Non-pigmented ciliary epithelial cell (primary cell): ENCODE measurements at places on chromosomes 2 and 18.

DNA sequence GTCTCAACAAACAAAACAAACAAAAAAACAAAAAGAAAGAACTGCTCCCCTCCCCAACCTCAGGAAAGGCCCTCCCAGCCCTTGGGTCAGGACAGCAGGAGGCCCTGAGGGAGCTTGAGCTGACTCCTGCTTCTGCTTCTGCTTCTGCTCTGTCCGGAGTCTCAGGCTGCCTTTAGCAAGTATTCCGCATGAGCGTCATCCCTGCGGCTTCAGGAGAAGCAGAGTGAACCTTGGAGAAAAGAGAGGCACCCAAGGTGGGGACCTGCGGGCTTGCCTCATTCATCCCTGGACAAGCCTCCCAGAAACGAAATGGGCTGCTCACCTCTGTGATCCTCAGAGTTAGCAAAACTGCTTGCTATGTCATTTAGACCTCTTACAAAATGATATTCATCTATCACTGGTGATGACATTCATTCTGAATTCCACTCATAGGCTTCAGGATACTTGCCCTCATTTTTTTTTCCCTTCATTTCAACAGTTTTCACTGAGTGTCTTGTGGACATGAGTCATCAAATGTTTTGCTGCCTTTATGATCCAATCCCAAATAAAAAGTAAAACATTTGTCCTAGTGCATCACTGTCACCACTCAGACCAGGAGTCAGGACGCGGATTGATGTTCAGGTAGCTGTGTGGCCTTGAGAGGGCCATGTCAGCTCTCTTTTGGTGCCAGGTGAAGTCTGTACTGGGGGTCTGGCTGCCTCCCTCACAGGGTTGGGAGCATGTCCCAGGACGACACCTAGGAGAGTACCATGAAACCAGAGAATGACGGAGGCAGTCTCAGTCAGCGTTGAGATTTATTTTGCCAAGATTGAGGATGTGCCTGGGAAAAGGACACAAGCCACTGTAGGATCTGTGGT lies 51.7 kb downstream of the IMPA2 start:
- no peak for DNase-seq

- DNase-seq, result no peak
Measured at GRCh38 chr18:56721491-56721890, 70.3 kb downstream of the WDR7 start.

- no peak for DNase-seq
Measured at GRCh38 chr2:139296672-139297209, 516.6 kb upstream of the NXPH2 start.

DNA sequence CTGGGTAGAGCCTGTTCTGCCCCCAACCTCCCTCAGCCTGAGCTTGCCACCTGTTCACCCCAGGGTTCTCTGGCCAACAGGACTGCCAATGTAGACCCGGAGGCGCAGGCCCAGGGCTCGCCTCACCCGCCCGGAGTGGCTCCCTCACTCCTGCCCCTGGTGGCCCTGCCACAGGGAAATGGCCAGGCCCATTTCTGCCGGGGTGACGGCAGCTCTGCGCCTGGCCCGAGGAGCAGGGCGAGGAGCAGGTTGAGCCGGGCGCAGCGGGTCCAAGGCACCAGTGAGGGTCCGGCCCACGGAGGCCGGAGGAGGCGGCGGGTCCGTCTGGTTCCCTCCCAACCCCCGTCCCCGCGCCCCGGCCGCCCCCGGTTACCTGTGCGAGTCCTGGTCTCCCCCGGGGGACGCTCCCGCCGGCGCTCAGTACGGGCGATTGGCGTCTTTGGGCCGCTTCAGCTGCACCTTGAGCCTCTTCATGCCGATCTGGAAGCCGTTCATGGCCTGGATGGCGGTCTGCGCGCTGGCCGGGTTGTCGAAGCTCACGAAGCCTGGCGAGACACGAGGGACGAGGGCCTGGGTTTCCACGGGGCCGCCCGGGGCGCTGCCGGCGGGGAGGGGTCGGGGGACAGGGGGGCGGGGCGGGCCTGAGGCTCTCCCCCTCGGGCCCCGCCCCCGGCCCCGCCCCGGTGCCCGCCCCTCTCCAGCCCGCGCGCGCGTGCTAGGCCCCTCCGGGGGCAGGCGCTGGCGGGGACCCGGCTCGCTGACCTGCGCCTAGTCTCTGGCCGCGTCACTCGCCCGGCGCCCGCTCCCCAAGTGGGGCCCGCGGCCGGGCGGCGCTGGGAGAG lies 312.0 kb downstream of the CELF4 start:
- DNase-seq, result no peak

DNA sequence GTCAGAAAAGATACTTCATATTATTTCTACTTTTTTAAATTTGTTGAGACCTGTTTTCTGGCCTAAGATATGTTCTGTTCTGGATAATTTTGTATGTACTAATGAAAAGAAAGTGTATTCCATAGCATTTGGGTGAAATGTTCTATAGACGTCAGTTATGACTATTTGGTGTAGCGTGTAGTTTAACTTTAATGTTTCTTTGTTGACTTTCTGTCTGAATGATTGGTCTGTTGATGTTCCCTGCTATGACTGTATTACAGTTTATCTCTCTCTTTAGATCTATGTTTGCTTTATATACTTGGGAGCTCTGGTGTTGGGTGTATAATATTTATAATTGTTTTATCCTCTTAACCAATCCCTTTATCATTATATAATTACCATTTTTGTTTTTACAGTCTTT lies 352.4 kb downstream of the PTPRM start:
- no peak for DNase-seq

GRCh38 chr2:71928734-71929481 lies 218.8 kb downstream of the CYP26B1 start:
- no peak for DNase-seq

GRCh38 chr2:153595939-153596338 lies 117.4 kb upstream of the RPRM start:
- no peak for DNase-seq

GRCh38 chr2:232018181-232018580 lies 56.7 kb downstream of the DIS3L2 start:
- DNase-seq, result no peak

- DNase-seq, result no peak
Measured at GRCh38 chr2:171208657-171209056, 48.0 kb upstream of the TLK1 start.

- DNase-seq, result no peak
Measured at GRCh38 chr2:208360259-208361076, 46.1 kb upstream of the PTH2R start.

- DNase-seq, result no peak
Measured at GRCh38 chr18:78820161-78820834, 159.3 kb upstream of the SALL3 start.

DNA sequence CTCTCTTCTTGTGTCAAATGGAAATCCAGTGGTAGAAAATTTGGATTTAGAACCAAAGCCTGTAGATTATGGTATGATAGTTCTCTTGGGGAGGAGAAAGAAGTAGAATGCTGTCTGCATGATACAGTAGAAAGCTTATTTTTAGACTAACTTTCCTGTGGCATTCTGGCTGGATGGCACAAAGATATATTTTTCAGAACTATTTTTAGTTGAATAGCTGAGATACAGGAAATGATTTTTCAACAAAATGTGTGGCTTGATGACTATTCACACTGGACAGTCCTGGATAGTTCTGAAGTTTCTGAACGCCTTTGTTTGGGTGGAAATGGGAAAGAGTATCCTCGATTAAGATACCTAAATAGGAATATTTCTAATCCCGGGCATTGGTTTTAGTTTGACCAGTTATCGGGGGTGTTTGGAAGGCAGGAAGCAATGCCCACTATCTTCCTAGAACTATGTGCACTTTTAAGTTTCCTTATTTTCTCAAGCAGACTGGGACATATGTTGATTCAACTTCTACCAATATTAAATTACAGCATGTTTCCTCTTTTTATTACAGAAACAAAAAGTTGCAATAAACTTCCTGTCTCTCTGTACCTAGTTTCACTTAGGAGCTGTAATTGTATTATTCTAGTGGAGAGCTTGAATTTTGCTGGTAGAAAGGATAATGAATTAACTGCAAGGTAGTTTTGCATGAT lies 32.1 kb downstream of the GDF7 start:
- no peak for DNase-seq

DNA sequence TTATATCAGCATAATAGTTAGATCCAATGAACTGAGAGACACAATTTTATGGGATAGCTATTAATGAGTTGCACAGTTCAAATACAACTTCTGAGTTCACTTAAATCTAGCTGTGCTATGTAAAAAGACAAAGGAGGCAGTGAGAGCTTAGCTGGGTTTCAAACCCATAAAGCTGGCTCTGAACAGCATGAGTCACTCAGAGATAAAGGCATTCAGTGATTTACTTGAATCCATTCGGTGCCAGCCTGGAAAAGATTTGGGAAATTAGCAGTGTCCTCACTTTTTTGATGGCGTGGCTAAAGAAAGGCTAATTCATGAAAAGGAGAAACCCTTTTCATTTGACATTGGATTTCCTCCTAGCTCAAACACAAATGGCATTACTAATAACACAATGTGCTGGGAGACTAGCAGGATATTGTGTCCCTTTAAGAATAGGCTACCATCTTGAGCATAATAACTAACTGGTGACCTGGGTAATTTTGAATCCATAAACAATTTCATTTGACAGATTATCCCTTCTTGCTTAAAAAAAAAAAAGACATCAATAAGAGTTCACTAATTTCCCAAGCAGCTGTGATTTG lies 98.4 kb upstream of the NEUROD1 start:
- DNase-seq, result no peak

DNA sequence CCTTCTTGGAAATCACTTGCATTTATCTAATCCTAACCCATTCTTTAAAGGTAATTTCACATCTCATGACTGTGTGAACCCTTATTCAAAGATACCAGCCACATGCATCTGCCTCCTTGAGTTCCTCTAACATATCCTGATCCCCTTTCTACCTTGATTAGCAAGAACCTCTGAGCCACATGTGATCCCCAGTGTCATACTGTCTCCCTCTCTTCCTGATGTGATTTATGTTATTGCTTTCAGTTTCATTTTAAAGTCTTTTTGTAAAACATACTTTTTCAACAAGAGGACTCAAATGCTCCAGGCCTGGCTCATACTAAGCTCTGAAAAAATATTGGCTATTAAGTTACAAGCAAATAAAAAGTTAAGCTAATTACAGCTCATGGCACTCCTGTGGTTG lies 470.1 kb downstream of the DLGAP1 start:
- no peak for DNase-seq

DNA sequence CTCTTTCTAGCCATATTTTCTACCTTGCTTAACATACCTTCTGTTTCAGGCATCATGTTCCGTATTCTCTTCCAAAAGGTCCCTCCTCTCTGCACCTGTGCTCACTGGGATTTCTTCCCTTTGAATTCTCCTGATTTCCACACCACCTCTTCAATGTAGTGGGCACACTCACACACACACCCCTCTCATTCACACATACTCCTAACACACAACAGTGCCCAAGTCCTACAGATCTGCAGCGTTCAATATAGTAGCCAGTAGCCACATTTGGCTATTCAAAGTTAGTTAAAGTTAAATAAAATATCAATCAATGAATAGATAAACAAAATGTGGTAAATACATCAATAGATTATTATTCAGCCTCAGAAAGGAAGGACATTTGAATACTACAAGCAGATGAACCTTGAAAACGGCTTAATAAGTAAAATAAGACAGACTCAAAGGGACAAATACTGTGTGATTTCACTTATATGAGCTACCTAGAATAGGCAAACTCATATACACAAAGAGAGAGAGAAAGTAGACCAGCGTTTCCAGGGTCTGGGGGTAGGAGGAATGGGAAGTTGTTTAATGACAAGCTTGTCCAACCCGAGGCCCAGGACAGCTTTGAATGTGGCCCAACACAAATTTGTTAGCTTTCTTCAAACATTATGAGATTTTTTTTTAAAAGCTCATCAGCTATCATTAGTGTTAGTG lies 34.4 kb downstream of the MYCN start:
- DNase-seq, result no peak

- DNase-seq, result no peak
Measured at GRCh38 chr2:77520641-77521547, 1.3 kb downstream of the LRRTM4 start.

DNA sequence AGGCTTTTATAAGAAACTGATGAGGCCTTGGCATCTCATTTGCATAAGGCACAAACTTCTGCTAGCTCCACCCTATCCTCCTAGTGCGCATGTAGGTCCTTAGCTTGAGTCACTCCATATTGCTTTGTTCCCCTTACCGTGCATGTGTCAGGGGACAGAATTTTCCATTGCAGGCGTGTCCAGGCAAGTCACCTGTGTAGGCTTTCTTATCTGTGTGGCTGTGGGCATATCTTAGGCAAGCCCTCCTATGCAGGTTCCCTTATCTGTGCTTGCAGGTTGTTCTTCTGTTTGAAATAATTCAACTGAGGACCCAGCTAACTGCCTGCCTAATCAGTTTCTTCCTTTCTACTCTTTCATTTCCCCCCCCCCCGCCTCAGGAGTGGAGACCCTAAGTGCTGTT lies 63.3 kb upstream of the CDCA7 start:
- DNase-seq, result no peak
